Immature natural killer cell (primary cell): ENCODE measurements at places on chromosomes 4 and X. TPM values are rescaled to one million over a fixed set of nuclear protein-coding genes. Genes with fewer than 3 reads are reported as not detected.

DNA sequence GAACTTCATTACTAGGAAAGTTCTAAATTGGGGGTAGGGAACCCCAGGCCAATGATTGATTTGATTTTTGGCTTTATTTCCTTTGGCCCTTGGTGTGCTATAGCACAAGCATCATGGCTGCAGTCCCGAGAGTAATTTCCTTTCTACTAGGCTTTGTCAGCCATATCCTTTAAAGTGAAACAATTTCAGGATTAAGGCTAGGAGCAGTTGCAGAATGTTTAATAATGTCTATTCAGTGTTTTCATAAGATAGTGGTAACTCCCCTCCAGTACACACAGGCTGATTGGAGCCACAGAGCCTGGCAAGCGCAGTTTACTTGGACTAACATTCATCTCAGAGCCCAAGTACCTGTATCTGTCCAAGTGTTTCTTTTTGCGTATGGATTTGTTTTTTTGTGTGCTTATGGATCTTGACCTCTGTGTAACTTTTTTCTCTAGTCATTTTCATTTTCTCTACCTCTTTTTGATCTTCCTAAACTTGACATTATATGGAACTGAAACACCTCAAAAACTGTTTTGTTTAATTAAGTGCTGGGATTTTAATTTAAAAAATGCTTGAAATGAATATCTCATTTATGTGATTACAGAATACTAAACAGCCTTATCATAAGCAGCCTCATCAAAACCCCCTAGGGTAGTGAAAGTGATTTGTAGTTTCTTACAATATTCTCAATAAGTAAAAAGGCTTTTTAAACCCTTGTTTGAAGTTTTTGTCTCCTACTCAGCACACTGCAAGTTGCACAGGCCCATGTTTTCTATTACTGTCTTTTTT, 7.5 kb downstream of the STIM2 start:
- peak overlapping the region; percentile 55 for H3K4me3 ChIP-seq
- DNase-seq: no peak
- peaks cover 7% of the 10 kb centered on the region for H3K27me3 ChIP-seq
- peaks cover 100% of the 10 kb centered on the region for H3K4me1 ChIP-seq
- H3K36me3 ChIP-seq: no peaks in the 10 kb centered on the region
- H3K27ac ChIP-seq: peak overlapping the region; percentile 74

DNA sequence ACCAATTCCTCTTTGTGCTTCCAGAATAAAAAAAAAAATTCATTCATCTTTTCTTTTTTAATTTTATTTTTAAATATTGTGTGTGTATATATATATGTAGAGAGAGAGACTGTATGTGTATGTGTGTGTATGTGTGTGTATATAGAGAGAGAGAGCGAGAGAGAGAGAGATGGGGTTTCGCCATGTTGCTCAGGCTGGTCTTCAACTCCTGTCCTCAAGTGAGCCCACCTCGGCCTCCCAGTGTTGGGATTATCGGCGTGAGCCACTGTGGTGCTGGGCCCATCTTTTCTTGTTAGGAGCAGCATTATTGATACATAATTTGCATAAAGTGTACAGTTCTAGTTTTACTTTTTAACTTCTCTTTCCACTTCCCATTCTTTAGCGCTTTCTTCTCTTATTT, 33.6 kb downstream of the KDM6A start:
- no peak overlapping the region for H3K4me3 ChIP-seq
- H3K36me3 ChIP-seq: peaks cover 3% of the 10 kb centered on the region
- H3K27me3 ChIP-seq: peaks cover 5% of the 10 kb centered on the region
- no peak for DNase-seq
- peak overlapping the region; percentile 73 for H3K27ac ChIP-seq

GRIA2 gene
- not detected for polyA plus RNA-seq

- peak overlapping the region; percentile 85 for H3K27ac ChIP-seq
- H3K4me1 ChIP-seq: peaks cover 66% of the 10 kb centered on the region
- H3K27me3 ChIP-seq: peaks cover 2% of the 10 kb centered on the region
- peak; percentile 78 for DNase-seq
Observed at GRCh38 chr4:2570551-2571222, 34.2 kb downstream of the FAM193A start.

ENPEP gene
- polyA plus RNA-seq: not detected
